ENCODE measurements at places on chromosomes 7 and 10.

GRCh38 chr10:100749309-100750217 lies 4.2 kb downstream of the PAX2 start:
- DNase-seq, result no peak

DNA sequence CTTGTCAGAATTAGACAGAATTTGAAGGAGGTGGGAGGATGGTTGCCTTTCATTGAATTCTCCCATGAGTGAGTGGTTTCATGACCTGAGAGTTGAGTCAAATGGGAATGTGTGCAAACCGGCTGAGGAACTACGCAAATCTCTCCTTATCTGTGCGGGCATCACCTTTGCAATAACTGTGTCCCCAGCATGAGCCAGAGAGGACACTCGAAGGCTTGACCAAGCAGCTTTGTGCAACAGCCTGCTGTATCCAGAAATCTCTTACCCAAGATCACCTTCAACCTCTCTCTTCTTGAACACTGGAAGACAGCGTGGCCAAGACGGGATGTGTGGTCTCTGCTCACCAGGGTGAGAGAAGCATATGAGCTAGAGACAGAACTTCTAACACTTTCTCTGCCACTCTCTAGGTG lies 93.8 kb upstream of the IKZF1 start:
- no peak for DNase-seq

GRCh38 chr10:94042001-94042833 lies 48.5 kb downstream of the PLCE1 start:
- peak; percentile 64 for DNase-seq

DNA sequence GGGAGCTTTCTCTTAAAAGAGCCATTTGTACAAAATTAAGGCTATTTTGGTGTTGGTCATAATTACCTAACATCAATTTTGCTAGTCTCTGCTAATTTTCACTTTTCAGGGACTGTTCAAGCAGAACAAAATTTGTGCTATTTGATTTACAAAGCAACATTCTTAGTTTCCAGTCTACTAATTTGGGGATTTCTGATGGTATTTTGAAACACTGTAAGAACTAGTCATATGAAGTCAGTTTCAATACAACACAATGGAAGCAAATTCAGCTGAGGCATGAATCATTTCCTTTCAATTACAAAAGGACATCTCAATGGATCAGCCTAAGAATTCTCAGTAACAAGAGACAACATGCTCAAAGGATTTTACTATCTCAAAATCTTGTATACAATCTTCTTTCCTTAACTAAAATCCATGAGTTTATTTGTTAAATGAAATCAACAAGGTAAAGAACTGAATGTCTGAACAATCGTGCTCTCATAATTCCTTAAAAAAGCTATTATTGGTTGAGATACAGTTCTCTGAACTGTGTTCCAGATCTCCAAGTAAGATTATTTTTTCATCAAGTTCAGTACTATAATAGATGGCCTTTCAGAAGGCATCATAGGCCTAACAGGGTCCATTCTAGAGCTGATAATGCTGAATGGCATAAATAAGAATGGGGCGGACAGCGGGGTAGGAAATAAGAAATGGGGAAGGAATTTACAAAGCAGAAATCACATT lies 144.6 kb downstream of the NRCAM start:
- no peak for DNase-seq

DNA sequence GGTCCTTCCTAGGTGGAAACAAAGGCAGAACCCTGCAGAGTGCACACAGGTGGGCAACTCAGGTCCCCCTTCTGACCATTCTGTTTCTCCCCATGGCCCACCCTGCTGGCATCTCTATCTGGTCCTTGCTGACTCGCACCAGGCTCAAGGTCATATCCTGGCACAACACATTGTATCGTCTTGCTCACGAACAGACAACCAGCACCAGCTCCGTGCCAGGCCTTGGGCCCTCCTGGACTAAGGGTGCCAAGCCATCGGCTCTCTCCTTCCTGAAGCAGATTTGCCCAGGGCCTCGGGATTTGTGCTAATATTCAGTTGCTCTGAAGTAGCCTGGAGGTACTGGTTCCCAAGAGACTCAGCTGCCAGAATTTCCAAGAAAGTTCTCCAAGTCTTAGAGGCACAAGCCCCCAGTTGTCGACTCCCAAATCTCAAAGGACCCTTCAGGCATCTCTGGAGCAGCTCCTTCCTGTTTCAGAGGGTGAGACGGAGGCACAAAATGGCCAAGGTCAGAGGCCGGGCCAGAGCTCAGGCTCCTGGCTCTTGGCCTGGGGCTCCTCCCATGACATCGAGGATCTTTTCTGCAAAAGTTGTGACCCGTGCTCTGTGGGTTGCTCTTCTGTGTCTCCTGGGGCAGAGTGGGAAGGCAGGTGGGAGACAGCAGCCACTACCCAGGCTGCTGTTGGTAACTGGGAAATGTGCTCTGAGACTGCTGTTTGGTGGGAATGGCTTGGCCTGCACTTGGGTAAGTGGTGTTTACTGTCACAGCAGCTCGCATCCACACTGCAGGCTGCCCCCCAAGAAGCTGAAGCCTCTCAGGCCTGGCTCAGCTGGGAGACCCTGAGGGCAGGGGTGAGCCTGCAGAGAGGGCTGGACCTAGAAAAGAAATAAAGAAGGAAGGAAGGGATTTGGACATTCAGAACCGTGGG lies 121.3 kb downstream of the RGS10 start:
- peak; percentile 35 for DNase-seq

Measured in MG63 (cell line).